Activated naive CD4-positive, alpha-beta T cell (primary cell): ENCODE measurements at places on chromosomes 3 and 15.

DNA sequence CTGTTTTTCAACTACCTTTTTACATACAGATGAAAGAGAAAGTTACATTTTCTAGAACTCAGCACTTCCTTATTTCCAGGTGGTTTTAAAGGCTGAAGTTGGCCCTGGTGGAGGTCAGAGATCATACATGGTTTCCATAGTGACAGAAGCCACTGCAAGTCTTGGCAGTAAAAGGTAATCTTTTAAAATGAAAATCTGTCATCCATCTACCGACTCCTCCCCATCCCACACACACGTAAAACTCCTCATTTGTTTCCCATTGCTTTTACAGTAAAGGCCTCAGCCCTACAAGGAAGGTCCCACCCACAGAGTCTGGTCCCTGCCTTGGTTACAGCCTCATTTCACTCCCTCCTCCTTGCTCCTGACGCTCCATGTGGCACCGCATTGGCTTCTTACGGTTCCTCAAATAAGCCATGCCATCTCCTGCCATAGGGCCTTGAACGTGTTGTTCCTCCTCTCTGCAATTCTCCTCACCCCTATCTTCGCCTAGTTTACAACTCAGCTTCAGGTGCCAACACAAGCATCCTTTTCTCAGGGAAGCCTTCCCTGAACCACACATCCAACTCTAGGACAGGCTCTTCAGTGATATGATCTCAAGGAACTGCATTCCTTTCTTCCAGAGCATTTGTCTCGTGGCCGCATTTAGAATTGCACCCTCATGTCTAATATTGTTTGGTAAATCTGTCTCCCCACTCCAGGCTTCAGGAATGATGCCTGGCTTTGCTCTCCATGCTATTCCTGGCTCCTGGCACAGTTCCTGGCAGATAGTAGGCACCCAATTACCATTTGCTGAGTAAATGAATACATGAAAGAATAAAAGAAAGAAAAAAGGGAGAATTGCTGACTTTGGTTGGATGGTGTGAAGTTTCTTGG, 2.6 kb downstream of the CYP19A1 start:
- DNase-seq = no peak

DNA sequence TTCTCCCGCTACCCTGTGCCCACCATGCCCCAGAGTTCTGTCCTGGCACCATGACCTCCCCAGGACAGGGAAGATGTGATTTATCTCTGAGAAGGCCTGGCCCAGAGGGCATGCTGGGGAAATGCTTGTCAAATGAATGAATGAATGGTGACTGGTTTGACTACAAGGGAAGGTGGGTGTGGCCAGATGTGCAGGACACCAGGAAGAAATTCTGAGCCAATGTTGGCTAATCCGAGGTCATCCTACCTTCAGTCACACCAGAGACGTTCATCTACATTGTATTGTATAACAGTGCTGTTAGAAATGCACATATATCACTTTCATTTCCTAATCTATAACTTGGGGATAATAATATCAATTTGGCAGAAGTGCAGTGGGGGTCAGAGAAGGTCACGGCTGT, 138.4 kb downstream of the FAM43A start:
- no peak for DNase-seq

DNA sequence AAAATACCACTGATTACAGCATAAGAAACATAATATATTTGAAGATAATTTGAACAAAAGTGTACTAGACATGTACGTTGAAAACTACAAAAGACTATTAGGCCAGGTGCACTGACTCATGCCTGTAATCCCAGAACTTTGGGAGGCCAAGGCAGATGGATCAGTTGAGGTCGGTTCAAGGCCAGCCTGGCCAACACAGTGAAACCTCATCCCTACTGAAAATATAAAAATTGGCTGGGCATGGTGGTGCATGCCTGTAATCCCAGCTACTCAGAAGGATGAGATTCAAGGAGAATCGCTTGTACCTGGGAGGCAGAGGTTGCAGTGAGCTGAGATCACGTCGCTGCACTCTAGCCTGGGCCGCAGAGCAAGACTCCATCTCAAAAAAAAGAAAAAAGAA, 36.2 kb upstream of the FNDC3B start:
- no peak for DNase-seq

DNA sequence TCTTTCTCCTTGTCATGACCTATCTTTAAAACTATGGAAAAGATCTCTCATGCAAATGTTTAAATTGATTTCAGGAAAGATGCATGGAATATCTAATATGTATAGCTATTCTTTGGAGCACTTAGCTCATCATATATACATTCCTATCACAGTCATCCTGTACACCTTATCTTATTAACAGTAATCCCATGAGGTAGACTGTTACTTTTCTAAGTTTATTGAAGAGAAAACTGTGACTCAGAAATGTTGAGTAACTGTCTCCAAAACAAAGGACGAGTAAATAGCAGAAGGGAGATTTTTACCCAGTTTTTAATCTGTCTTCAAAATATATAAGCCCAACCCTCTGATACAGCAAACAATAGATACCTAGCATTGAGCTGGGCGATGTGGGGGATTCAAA, 308.3 kb downstream of the GAP43 start:
- DNase-seq = no peak

GRCh38 chr3:100600181-100601042, 9.0 kb upstream of the ADGRG7 start:
- no peak for DNase-seq

DNA sequence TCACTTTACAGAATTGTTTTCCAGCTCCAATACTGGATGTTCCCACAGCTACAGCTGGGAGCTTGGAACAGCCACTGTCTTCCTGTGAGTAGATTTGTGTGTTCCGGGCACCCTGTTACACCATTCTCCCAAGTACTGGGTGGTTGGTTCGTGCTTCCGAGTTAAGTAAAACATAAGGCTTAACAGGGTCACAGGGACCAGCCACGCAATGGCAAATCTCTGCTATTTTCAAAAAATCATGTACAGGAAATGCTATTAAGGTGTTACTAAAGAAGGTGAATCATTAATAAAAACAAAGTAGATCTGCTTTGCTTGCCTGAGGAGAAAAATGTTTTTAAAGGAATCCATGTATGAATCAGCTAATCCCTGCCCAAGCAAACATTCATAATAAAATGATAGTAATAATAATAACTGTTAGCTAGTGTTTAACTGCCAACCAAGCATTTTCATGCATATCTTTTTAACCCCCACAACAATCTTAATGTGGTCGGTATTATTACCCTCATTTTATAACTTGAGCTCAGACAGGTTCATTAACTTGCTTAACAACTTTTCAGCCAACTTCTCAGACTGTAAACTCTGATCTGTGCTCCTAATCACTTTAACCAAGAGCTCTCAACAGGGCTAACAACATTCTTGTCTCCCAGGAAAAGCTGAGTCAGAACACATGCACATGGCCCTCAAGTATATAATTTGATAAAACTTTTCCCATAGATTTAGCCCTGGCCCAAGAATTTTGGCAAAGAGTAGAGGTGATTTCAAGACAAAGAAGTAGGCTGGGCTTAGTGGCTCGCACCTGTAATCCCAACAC, 2.7 kb upstream of the C2CD4A start:
- DNase-seq = no peak

DNA sequence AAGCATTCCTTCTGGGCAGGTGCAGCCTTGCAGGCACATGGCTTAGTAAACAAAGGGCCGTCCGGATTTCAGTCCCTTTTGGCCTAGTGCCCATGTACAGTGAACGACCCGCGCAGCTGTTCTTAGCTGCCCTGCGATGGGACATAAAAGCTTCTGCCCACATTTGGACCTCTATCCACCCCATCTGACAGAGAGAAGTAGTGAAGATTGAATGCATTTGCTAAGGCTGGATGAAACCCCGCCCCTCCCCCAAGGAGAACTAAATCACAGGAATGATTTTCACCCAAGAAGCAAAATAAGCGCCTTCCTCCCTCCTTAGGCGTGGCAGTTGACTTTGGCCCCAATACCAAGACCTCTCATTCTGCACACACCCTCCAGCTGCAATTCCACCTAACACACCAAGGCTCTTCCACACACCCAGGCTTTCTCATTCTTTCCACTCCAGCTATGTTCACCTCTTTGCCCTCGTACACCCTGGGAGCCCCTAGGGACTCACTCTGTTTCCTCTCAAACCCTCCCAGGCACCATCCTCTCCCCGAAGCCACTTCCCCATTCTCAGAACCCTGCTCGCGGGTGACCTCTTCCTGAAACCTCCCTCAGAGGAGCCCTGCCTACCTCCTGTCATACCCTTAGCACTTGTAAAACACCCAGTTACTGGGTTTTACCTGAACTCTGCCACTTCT, 14.1 kb upstream of the HRH1 start:
- no peak for DNase-seq

DNA sequence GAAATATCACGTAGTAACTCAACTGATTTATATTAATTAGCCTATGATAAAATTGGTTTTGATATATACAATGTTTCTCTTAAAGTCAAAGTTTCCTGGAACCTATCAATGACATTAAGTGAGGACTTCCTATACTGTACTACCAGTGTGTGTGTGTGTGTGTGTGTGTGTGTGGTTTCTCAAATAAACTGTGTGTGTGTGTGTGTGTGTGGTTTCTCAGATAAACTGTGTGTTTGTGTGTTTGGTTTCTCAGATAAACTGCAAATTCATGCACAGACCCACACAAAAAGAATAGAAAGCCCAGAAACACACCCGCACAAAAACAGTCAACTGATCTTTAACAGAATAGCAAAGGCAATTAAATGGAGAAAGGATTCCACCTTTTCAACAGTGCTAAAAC, 14.5 kb upstream of the WDR5B start:
- DNase-seq = no peak

GRCh38 chr3:194042927-194043326, 93.0 kb upstream of the HES1 start:
- DNase-seq = no peak

GRCh38 chr3:158355623-158356588, 215.1 kb upstream of the MLF1 start:
- DNase-seq = no peak

- no peak for DNase-seq
Observed at GRCh38 chr3:70011582-70011981, 12.0 kb downstream of the SAMMSON start.

- DNase-seq = no peak
Observed at GRCh38 chr3:162626172-162626571, 1129.6 kb downstream of the OTOL1 start.

DNA sequence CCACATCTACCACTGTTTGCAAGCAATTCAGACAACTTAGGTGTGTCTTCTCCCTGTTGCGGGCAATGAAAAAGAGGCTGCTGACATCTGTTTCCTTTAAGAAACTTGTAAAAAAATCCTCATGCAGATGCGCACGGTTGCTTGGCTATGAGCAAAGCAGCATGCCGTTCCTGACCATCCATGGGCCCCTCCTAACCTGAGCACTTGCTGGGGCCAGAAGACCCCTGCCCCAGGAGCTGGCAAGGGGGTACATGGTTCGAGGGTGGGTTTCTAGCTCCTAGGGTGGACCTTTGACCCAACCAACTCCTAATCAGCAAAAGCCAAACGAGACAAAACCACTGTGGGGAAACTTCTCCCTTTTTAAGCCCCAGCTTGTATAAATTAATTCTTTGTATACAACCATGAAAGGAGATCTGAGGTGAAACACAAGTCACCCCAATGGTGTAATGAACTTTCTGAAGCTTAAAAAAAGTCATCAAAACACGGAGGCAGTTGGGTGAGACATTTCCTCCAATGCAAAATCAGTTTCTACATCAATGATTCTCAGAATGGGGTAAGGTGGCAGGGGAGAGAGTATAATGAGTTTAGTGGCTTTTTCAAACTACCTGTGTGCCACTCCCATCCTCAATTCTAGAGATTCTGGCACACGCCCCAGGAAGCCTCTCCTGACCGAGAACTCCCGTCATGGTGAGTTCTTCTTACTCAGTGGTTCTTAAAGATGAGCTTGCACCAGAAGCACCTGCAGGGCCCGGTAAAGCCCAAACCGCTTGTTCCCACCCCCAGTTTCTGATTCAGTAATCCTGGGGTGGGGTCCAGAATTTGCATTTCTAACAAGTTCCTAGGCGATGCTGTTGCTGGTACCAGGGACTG, 44.1 kb downstream of the CPN2 start:
- no peak for DNase-seq

- DNase-seq = no peak
Observed at GRCh38 chr15:72958634-72959033, 93.6 kb upstream of the NEO1 start.

- no peak for DNase-seq
Observed at GRCh38 chr3:161766331-161766730, 269.7 kb downstream of the OTOL1 start.

GRCh38 chr3:178079966-178080365, 456.3 kb upstream of the KCNMB2 start:
- no peak for DNase-seq

DNA sequence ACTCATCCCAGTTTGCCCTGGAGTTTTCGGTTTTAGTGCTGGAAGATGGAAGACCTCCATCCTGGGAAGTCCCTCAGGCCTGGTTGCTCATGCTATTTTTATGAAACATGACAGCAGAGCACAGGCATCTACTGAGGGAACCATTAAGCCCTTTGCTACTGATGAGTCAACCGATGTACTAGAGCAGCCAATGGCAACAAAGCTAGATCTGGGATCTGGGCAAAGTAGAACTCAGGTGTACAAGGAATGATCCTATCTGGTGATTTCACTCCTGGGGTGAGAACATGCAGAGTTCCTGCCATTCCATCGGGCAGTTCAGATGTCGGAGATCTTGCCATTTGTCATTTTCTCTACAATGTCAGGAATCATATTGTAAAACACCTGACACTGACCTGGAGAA, 166.2 kb upstream of the NSMCE3 start:
- DNase-seq = no peak

DNA sequence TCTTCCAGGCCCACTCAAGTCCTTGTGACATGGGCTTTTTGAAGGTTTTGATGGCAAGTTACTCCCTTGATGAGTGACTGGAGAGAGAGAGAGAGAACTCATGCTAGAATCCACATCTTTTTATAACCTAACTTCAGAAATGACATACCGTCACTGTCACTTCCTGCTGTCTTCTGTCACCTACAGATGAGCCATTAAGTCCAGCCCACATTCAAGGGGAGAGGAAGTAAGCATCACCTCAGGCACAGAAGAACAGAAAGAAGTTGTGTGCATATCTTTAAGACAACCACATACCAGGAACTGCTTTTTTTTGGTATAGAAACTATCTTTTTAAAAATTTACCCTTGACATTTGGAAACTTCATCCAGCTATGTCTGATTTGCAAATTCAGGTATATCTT, 16.6 kb upstream of the TXNRD3 start:
- no peak for DNase-seq

DNA sequence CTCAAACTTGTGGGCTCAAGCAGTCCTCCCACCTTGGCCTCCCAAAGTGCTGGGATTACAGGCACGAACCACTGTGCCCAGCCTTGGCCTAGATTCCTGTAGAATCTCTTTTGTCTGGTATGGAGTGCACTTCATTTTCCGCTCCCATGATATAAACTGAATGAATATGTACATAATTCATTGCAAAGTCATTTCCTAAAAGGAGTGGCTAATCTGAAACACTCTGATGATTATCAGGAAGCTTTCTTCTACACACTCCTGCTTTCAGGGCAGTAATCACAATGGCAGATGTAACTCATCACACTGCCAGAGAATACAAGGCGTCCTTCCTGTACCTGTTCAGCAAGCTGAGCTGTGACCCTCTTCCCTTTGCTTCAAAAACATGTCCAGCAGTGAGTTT, 28.6 kb downstream of the RLBP1 start:
- DNase-seq = no peak
